ENCODE measurements at places on chromosomes 5 and 9.

DNA sequence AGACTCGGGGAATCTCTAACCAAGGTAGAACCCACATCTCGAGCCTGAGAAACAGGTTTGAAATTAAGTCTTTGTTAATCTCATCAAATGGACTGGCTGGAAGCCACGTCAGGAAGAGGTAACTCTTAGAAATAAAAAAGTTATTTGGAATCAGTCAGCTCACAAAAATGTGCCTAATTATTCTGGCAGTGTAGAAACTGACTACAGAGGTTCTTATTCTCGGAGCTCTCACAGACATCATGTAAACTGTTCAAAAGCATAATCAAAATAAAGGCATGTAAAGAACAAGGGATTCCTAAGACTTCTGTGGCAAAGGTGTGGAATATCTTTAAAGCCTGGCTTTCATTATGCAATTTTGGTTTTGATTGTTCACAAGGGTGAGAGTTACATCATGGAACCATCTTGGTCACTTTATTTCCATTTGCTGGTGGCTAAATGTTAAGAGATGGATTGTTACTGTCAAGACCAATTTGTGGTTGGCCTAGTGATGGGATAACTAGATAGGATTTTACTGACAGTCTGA, 85.1 kb downstream of the OTULIN start:
- no peaks in the 10 kb centered on the region for H3K4me1 ChIP-seq
- DNase-seq, result no peak
- no peak overlapping the region for H3K27ac ChIP-seq
- H3K4me3 ChIP-seq, result no peak overlapping the region
- no peaks in the 10 kb centered on the region for H3K27me3 ChIP-seq

- peak overlapping the region; percentile 86 for H3K4me3 ChIP-seq
- DNase-seq, result peak; percentile 36
- peak overlapping the region; percentile 93 for H3K27ac ChIP-seq
- H3K4me1 ChIP-seq, result peaks cover 5% of the 10 kb centered on the region
- H3K27me3 ChIP-seq, result no peaks in the 10 kb centered on the region
Measured at GRCh38 chr5:127031147-127031862, 947 bp upstream of the MARCHF3 start.

GRCh38 chr5:154351566-154351965, 94.2 kb upstream of the SAP30L start:
- no peaks in the 10 kb centered on the region for H3K36me3 ChIP-seq
- H3K27me3 ChIP-seq, result no peaks in the 10 kb centered on the region
- no peak overlapping the region for H3K4me3 ChIP-seq
- peaks cover 4% of the 10 kb centered on the region for H3K4me1 ChIP-seq
- DNase-seq, result no peak

DNA sequence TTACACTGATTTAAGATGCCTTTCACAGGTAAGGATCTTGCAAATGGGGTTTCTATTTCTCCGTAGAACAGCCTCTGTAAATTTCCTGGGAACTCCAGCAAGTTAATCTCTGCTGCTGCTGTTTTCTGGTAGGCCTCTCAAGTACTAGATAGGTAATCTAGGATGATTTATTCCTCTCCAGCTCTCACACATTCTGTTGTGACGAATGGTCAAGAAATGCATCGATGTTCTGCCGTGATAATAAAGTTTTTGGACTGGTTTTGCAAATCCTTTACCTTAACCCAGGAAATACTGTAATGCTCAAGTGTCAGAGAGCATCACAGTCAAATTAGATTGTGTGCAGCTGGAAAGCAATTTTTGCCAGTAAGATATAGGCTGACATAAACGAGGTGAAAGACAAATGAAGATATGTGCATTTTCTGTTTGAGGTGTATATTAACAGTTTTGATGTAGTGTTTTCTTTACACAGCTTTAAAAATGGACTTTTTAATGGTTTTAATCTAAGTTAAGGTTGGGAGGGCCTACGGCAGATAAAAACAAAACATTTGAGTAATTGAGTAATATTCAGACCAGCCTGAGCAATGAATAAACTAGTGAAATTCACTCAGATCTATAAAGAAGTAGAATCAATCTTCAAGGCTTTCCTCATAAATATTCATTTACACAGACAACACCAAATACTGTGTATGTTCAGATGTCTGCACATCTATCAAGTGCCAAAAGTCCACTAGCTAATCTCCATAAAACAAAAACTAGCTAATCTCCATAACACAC, 300.6 kb upstream of the EDIL3 start:
- H3K4me3 ChIP-seq, result no peak overlapping the region
- H3K36me3 ChIP-seq, result no peaks in the 10 kb centered on the region
- no peaks in the 10 kb centered on the region for H3K4me1 ChIP-seq
- H3K27ac ChIP-seq, result no peak overlapping the region

GRCh38 chr5:168186289-168187074, 105.0 kb upstream of the WWC1 start:
- DNase-seq, result no peak
- H3K4me1 ChIP-seq, result no peaks in the 10 kb centered on the region
- no peak overlapping the region for H3K4me3 ChIP-seq
- H3K27ac ChIP-seq, result peak overlapping the region; percentile 27

DNA sequence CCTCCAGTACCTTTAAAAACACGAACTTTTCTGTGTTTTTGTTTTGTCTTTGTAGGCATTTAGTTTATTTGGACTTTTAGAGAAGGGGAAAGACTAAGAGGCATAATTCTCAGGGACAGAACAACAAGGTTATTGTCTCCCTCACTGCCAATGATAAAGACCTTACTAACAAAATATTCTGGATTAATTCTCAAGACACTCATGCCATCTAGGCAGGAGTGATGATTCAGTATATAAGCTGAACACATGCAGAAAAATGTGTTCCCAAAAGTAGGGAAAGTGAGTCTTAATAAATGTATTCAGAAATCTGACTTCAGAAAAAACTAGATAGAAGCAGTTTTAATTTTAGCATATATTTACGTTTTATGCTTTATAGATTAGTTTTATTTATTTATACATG, 17.4 kb upstream of the ASPN start:
- no peak overlapping the region for H3K27ac ChIP-seq
- no peak overlapping the region for H3K4me3 ChIP-seq
- H3K27me3 ChIP-seq, result no peaks in the 10 kb centered on the region
- no peaks in the 10 kb centered on the region for H3K36me3 ChIP-seq
- DNase-seq, result no peak

- no peak overlapping the region for H3K27ac ChIP-seq
- no peaks in the 10 kb centered on the region for H3K36me3 ChIP-seq
- H3K4me1 ChIP-seq, result no peaks in the 10 kb centered on the region
Measured at GRCh38 chr5:69432412-69433206, 17.7 kb downstream of the MARVELD2 start.

DNA sequence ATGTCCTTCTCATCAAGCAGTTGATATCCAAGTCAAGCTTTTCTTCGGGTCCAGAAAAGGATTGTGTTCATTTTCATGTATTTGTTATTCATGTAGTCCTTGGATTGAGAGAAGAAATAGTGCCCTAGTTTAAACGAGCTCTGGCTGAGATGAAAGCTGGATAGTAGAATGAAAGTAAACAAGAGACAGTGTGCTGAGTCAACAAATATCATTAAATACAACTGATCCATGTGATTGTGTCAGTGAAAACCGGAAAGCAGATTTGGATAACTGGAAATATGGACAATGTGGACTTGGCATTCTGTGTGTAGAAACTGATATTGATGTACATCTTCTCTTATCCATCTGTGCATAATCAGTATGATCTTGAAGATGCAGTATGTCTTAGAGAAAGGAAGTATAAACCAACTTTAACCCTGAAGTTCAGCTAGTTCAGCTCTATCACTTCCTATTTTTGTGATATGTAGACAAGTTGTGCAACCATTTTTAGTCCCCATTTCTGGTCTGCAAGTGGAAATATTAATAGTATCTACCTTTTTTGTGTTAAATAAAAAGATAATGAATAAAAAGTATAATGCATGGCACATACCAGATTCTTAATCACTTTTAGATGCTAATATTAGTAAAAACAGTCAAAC, 4.4 kb downstream of the MUSK start:
- H3K27ac ChIP-seq, result no peak overlapping the region
- H3K4me3 ChIP-seq, result no peak overlapping the region

DNA sequence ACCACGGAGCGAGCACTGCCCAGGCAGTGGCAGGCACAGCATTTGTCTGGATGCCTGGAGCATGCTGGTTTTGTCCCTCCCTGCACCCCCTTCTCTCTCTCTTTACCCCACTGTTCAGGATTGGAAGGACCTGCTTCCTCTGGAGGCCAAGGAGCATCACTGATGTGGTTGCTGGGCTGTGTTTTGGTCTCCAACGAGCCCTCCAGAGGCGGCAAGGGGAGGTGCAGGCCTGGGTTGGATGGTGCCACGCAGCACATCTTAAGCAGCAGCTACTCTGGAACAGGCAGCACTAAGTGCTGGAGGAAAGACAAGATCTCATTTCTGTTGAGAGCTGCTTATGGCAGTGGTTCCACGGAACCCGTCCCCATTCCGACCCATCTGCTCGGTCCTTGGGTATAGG, 139.6 kb downstream of the CMYA5 start:
- H3K4me1 ChIP-seq, result peaks cover 6% of the 10 kb centered on the region
- no peaks in the 10 kb centered on the region for H3K36me3 ChIP-seq

- H3K36me3 ChIP-seq, result no peaks in the 10 kb centered on the region
- no peak overlapping the region for H3K4me3 ChIP-seq
- DNase-seq, result no peak
- no peaks in the 10 kb centered on the region for H3K27me3 ChIP-seq
- H3K27ac ChIP-seq, result no peak overlapping the region
Measured at GRCh38 chr5:19855931-19856330, 132.1 kb downstream of the CDH18 start.

DNA sequence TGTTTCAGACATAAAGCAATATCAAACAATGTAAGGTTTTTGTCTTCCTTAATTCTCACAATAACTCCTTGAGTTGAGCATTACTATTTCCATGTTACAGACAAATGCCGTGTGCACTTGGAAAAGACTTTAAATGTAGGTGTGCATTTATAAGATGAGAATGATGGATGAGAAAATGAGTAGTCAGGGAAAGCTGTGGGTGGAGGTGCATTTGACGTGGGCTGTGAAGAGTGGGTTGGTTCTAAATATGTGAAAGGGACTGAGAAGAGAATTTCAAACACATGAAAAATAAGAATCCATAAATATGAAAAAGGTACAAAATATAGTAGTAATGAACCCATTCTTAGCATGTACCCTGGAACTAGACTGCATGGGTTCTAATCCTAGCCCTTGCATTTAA, 171.6 kb upstream of the PPP2R2B start:
- no peak for DNase-seq
- no peaks in the 10 kb centered on the region for H3K4me1 ChIP-seq
- no peak overlapping the region for H3K27ac ChIP-seq
- H3K36me3 ChIP-seq, result no peaks in the 10 kb centered on the region

DNA sequence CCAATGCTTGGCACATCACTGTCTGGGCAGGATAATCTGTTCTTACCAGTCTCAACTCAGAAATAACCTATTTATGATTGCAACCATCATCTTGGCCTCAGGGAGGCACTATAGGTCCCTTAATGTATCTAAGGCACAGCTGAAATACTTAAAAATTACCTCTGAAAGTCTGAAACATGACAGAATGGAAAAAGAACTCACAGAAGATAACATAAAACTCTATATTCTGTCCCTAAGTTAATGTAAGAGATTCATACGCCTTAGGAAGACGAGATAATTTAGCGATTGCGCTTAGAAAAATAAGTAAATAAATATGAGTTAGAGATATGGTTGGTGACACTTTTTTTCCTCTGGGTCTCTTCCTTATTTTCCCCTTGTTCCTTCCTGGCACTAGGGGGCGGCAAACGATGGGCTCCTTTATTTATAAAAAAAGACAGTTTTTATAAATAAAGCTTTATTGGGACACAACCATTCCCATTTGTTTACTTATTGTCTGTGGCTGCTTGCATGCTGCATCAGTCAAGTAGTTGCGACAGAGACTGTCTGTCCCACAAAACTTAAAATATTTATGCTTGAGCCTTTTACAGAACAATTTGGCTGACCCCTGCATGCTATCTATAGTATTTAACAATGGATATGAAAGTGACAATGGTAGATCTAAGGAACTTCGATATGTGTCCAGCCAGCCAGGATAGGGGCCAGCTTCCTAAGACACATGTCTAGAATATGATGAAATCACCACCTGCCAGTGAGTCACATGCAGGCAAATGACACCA, 79.6 kb downstream of the PDE4D start:
- DNase-seq, result no peak
- no peaks in the 10 kb centered on the region for H3K36me3 ChIP-seq
- no peak overlapping the region for H3K4me3 ChIP-seq
- H3K4me1 ChIP-seq, result no peaks in the 10 kb centered on the region
- H3K27me3 ChIP-seq, result peaks cover 6% of the 10 kb centered on the region
